ENCODE measurements at places on chromosomes 2 and 18.

DNA sequence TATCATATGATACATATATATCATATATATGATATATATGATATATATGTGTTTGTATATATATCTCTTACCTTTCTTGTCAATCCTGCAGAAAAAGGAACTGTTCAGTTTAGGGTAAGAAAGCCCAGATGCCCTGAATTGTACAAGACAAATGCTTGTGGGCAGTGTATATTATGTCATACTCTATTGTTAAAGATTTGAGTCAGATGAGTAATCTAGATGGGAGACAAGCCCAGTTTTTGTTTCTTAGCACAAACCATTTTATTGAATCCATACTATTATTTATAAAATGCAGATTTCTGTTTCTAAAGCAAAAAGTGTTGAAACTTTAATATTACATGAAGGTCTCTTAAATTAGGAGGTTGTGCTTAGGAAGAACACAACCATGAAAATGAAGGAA is 90.6 kb downstream of the VRK2 start:
- no peak overlapping the region for H3K27ac ChIP-seq
- peaks cover 14% of the 10 kb centered on the region for H3K36me3 ChIP-seq
- no peak overlapping the region for H3K4me3 ChIP-seq

DNA sequence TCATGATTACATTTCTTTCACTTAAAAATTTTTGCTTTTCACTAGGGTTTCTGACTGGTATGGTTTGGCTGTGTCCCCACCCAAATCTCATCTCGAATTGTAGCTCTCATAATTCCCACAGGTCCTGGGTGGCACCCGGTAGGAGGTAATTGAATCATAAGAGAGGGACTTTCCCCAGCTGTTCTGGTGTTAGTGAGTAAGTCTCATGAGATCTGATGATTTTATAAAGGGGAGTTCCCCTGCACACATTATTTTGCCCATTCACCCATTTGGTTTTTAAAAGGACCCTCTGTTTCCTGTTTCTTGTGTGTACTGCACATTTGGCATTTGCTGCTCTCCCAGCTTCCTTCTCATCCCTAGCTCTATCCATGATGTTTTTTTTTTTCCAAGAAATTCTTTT is 27.8 kb upstream of the NETO1 start:
- H3K36me3 ChIP-seq = no peaks in the 10 kb centered on the region
- no peak for DNase-seq
- H3K4me3 ChIP-seq = no peak overlapping the region
- H3K27ac ChIP-seq = no peak overlapping the region

DNA sequence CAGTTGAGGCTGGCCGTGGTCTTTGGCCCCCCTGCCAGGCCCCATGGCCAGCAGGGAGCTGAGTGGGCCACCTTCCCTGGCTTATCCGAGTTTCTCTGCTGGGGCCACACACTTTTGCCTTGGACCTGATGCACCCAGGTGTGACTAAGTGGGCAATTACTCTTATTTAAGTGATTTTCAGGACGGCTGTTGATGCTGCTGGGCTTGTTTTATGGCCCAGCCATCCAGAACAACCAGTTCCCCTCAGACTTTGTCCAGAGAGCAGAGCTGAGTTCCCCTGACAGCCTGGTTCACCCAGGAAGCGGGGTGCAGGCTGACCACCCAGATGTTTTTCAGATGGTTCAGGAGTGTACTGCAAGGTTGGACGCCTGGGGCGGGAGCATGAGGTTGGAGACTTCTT is 68.8 kb downstream of the GLI2 start:
- DNase-seq = no peak
- H3K27ac ChIP-seq = no peak overlapping the region
- peaks cover 2% of the 10 kb centered on the region for H3K27me3 ChIP-seq
- H3K4me1 ChIP-seq = no peaks in the 10 kb centered on the region
- H3K4me3 ChIP-seq = no peak overlapping the region

DNA sequence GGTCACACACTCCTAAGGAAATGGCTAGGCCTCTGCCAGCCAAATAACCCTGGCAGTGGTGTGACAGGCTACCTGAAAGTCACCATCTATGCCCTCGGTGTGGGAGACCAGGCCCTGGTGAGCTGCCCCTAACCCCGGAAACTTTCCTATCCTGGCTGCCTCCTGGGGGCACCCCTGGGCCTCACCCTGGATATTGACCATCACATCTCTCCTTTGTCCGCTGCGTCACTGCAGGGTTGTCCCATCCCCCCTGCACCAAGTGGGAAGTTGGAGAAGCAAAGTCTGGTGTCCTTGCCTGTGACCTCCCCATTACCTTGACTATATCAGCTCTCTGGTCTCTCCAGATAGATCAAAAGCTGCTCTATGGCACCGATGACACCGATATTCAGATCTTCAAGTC is 18.8 kb downstream of the FER1L5 start:
- H3K4me1 ChIP-seq = no peaks in the 10 kb centered on the region
- H3K36me3 ChIP-seq = no peaks in the 10 kb centered on the region
- no peak overlapping the region for H3K27ac ChIP-seq
- no peak for DNase-seq

DNA sequence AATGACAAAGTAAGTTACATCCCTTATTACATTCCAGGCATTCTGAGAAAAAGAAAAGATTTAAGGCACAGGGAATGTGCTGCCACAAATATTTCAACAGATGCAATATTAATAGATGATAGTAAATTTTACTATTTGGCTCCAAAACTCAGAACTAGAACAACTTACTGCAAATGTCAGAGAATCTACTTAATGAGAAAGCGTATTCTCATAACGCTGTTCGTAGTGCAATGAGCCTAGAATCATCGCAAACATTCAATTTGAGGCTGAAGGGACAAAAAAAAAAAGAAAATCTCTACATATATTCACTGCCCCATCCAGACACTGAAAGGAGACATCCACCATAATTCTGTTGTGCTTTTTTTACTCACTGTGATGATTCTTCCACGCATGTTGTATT is 272.1 kb upstream of the DOK6 start:
- no peak overlapping the region for H3K27ac ChIP-seq
- no peaks in the 10 kb centered on the region for H3K36me3 ChIP-seq
- DNase-seq = no peak
- H3K4me1 ChIP-seq = no peaks in the 10 kb centered on the region
- H3K27me3 ChIP-seq = no peaks in the 10 kb centered on the region

DNA sequence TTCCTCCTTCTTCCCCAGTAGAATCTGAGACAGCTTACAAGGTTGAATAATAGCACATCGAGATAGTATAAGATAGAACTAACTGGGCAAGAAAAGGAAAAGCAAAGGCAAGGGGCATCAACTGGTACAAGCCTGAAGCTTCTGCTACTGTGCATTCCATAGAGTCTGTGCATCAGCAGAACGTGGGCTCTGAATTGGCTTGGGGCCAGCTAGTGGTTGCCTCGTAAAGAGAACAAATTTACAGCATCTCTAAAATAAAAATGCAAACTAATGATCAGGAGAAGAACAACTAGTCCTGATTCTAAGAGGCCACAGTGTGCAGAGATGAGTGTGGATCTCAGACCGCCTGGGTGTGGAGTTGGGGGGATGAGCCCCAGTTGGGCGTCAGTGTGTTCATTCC is 36.6 kb downstream of the UPP2 start:
- no peaks in the 10 kb centered on the region for H3K4me1 ChIP-seq
- H3K27me3 ChIP-seq = peaks cover 13% of the 10 kb centered on the region
- H3K4me3 ChIP-seq = no peak overlapping the region
- DNase-seq = no peak
- no peak overlapping the region for H3K27ac ChIP-seq

GRCh38 chr18:62409821-62410220 is 84.7 kb downstream of the TNFRSF11A start:
- peaks cover 4% of the 10 kb centered on the region for H3K4me1 ChIP-seq
- no peak for DNase-seq
- peaks cover 2% of the 10 kb centered on the region for H3K27me3 ChIP-seq

DNA sequence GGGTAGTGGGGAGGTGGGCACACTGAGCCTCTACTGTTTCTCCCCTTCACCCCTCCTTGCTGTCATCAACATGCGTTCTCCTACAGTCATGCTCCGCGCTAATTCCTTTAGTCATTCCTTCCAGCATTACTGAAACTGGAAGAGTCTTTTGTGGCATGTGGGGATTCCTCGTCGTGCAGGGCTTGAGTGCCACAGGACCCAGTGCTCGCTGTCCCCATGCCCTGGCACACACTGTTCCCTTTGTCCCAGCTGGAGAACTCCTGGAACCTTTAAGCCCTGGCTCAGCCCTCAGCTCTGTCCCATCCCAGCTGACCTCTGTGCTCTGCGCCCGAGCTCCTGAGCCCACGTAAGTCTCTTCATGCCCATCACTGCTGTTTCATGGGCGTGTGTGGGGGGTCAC is 42.1 kb downstream of the ODC1 start:
- H3K4me3 ChIP-seq = no peak overlapping the region
- H3K27ac ChIP-seq = no peak overlapping the region
- DNase-seq = no peak
- no peaks in the 10 kb centered on the region for H3K27me3 ChIP-seq
- H3K36me3 ChIP-seq = peaks cover 50% of the 10 kb centered on the region
- peaks cover 78% of the 10 kb centered on the region for H3K4me1 ChIP-seq

GRCh38 chr2:119808516-119809147 is 48.9 kb downstream of the PTPN4 start:
- no peak overlapping the region for H3K27ac ChIP-seq
- no peak overlapping the region for H3K4me3 ChIP-seq
- peaks cover 37% of the 10 kb centered on the region for H3K4me1 ChIP-seq
- H3K36me3 ChIP-seq = peaks cover 36% of the 10 kb centered on the region
- DNase-seq = no peak

GRCh38 chr2:108542071-108542470 is 7.8 kb downstream of the LIMS1 start:
- H3K4me1 ChIP-seq = peaks cover 17% of the 10 kb centered on the region
- H3K27ac ChIP-seq = no peak overlapping the region
- DNase-seq = no peak
- H3K36me3 ChIP-seq = peaks cover 8% of the 10 kb centered on the region
- no peak overlapping the region for H3K4me3 ChIP-seq

- H3K27ac ChIP-seq = no peak overlapping the region
- H3K36me3 ChIP-seq = peaks cover 27% of the 10 kb centered on the region
- peaks cover 31% of the 10 kb centered on the region for H3K4me1 ChIP-seq
Observed at GRCh38 chr2:216634370-216635148, 1.3 kb downstream of the IGFBP2 start.

DNA sequence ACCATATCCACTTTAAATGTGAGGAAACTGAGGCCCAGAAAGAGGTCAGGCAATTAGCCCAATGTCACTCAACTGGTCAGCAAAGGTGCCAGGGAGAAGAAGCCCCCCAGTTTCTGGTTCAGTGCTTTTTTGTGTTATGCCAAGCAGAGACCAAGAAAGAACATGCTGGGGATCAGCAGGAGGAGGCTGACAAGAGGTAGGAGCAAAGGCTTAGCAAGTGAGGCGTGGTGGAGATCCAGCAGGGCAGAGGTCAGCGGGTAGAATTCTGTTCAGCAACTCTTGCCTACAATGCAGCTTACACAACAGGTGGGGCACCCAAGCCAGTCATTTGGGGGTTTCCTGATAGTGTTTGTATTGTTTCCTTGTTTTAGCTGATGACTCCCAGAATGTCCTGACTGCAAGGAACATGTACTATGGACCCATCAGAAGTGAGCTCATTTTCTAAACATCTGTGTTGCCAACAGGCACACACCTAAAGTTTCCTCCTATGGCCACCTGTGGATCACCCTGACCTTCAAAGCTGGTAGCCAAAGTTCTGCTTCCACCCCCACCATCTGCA is 28.2 kb downstream of the LPIN2 start:
- peaks cover 69% of the 10 kb centered on the region for H3K4me1 ChIP-seq
- peak overlapping the region; percentile 69 for H3K27ac ChIP-seq
- H3K36me3 ChIP-seq = peaks cover 46% of the 10 kb centered on the region
- H3K4me3 ChIP-seq = no peak overlapping the region
- no peaks in the 10 kb centered on the region for H3K27me3 ChIP-seq
- peak; percentile 30 for DNase-seq

GRCh38 chr2:32958821-32959220 is 12.1 kb downstream of the LTBP1 start:
- no peaks in the 10 kb centered on the region for H3K36me3 ChIP-seq
- H3K4me1 ChIP-seq = no peaks in the 10 kb centered on the region
- H3K27me3 ChIP-seq = peaks cover 5% of the 10 kb centered on the region
- no peak overlapping the region for H3K4me3 ChIP-seq
- H3K27ac ChIP-seq = no peak overlapping the region
- no peak for DNase-seq

DNA sequence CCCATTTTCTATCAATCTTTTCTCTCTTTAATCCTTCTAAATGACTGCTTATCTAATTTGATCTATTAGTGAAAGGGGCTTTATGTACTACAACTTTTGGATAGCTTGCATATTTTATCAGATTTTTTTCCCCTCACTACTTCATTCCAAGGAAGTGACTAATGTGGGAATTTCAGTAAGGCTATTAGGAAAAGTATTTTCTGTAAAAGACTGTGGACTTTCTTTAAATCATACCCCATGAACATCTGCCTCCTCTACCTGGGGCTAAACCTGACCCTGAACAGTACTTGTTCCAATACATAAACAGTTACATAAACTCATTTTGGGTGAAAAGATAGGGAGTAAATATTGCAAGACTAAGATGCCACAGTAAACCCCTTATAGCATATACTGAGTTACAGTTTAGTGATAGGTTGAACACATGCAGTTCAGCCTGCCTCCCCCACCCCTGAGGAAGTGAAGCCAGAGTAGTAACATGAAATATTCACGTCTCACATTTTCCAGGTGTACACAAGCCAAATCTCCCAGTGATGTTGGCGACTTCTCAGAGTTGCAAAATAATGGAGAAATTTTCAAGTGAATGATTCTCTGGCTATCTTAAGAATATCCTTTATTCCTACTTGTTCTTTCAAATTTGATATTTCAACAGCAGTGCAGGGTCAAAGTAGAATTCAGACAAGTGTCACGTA is 590.9 kb upstream of the ZEB2 start:
- no peak overlapping the region for H3K27ac ChIP-seq
- no peak for DNase-seq
- no peaks in the 10 kb centered on the region for H3K4me1 ChIP-seq
- H3K4me3 ChIP-seq = no peak overlapping the region

DNA sequence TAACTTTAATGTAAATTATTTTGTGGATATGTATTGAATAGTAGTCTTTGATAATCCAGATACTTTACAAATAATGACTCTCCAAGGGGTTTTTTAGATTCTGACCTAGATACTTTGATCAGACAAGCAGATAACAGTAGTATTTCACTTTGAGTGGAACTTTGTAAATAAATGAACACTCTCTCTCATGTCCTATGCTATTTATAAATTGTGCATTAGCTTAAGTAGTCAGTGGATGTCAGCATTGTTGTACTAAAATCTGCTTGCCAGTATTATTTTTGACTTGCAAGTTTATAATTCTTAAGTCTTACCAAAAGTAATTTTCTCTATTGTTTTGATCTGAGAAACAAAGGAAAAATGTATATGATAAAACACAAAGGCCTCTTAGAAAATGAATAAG is 1113.1 kb upstream of the NRXN1 start:
- H3K27ac ChIP-seq = no peak overlapping the region
- no peak overlapping the region for H3K4me3 ChIP-seq
- H3K36me3 ChIP-seq = no peaks in the 10 kb centered on the region
- no peaks in the 10 kb centered on the region for H3K4me1 ChIP-seq
- H3K27me3 ChIP-seq = no peaks in the 10 kb centered on the region

DNA sequence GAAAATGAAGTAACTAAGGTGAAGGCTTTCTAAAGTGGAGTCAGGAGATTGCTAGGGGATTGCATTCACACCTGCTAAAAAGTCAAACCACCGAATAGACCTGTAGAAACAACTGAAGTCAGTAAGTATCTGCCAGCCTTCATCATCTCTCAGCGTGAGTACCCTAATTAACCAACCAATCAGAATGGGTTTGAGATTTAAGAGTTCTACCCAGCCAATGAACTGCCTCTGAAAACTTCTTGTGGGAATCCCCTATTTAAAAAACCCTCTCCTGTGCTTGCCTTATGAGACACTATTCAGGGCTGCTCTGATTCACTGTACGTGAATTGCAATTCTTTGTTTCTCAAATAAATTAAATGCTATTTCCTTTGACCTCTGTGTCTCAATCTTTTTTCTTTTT is 3.4 kb upstream of the FAM161A start:
- peaks cover 17% of the 10 kb centered on the region for H3K36me3 ChIP-seq
- H3K27me3 ChIP-seq = no peaks in the 10 kb centered on the region
- DNase-seq = no peak
- no peak overlapping the region for H3K4me3 ChIP-seq
- no peak overlapping the region for H3K27ac ChIP-seq

All from activated CD8-positive, alpha-beta T cell treated with anti-CD3 and anti-CD28 coated beads for 36 hours (primary cell).